ENCODE measurements at places on chromosomes 3 and 15.

GRCh38 chr3:131713416-131714123 is 210.8 kb upstream of the MRPL3 start:
- DNase-seq = no peak

DNA sequence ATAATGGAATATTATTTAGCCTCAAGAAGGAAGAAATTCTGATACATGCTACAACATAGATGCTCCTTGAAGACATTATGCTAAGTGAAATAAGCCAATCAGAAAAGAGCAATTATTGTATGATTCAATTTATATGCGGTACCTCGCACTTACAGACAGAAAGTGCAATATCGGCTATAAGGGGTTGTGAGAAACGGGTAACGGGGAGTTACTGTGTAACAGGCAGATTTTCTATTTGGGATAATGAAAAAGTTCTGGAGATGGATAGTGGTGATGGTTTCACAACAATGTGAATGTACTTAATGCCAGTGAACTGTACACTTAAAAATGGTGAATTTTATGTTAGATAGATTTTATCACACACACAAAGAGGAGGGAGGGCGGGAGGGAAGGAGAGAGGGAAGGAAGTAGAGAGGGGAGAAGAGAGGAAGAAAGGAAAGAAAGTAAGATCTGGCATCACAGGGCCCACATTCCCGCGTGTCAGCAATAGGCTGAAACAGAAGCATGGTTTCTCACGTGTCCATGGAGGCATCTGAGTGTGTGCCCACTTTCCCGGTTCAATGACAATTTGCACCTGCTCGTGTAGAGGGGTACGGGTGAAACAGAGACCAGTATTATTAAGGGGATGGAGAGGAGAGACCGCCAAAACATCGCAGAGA is 700 bp upstream of the BLM start:
- no peak for DNase-seq

DNA sequence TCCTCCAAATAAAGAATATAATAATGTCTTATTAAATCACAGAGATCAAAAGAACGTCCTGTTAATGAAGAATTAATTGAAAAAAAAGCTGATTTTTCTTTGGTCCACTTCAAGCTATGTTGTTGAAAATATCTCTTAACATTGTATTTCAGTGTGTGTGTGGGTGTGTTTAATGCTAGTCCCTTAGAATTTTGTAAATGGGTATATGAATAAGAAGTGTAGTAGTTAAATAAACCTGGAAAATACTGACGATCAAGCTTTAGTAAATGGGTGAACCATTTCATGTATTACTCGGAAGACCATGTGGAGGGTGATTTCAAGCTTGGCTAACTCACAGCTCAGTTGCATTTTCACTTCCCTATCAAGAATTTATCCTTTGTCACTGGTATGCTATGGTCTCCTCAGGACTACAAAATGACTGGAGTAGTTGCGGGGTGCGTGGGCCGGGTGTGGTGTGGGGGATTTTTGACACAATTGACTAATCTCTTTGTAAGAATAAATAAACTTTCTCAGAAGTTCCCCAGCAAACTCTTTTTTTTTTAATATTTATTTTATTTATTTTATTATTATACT is 586.4 kb downstream of the GRM7 start:
- DNase-seq = no peak

DNA sequence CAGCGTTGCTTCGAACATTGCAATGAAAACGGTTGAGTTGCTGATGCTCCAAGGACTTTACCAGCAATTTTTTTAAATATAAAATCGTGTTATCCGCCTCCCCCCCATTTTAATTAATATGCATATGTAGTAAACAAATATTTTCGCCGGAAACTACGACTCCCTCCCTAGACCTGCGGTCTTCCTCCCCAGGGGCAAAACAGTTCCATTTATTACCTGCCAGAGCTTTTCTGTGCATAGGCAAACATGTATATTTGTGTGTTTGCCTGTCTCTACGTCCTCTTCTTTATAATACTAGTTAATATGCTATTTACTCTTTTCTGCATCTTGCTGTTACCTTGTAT is 593 bp upstream of the RSL24D1 start:
- DNase-seq = no peak

DNA sequence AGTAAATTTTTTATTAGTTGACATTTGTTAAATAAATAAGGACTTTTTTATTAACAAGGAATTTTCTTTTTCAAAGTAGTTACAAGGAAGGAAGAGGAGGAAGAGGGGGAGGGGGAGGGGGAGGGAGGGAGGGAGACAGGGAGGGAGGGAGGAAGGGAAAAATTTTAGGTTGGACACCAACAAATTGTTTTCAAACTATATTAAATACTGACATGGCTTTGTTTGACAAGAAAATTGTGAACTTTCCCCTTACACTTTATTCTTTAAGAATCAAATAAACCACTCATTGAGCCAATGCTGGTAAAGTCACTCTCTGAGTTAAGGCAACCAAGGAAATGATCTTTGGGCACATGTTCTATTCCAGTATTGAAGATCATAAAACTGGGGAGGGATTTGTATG is 115.7 kb upstream of the PPP2R3A start:
- DNase-seq = no peak

- peak; percentile 84 for DNase-seq
Measured at GRCh38 chr3:126472277-126473006, 3.2 kb downstream of the ZXDC start.

DNA sequence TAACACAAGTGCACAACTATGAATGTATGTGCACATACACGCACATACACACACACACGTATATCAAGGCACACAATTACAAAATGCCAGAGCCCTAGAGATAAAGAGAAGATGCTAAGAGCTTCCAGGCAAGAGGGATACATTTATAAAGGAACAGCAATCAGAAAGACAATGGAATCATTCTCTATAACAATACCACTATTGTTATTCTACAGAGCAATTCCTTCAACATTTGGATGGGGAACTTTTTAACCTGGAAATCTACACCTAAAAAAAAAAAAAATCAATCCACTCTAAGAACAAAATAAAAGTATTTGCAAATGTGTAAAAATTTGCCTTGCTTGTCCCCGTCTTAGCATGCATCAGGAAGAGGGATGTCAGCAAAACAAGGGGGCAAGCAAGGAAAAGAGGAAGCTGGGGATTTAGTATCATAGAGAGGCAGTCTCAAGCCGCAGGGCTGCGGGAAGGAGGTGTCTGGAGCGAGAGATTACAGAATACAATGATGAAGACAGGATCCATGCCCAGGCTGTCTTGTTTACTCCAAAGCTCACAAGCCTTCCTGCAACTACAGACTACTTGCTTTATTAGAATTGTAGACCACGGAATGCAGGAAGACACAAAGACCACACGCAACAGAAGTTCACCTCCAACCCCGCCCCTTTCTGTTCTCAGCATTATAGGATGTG is 220.2 kb downstream of the NTRK3 start:
- DNase-seq = no peak

- DNase-seq = no peak
Measured at GRCh38 chr3:178465260-178466180, 70.7 kb upstream of the KCNMB2 start.

DNA sequence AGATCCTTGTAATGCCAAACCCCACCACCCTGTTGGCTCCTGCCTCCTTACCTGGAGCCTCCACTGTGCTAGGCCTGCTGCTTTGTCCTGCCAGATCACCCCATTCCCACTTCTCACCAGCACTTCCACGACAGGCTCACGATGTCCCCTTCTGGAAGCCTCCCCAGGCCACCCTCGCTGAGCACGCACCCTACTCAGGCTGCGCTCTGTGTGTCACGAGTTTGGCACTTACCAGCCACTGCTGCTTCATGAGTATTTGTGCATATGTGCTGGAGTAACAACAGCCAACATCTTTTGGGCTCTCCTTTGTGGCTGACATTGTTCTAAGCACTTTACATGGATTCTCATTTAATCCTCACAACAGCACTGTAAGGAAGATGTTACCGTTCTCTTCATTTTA is 58.1 kb downstream of the PDIA5 start:
- no peak for DNase-seq

- DNase-seq = no peak
Measured at GRCh38 chr3:100124201-100124761, 10.0 kb upstream of the FILIP1L start.

DNA sequence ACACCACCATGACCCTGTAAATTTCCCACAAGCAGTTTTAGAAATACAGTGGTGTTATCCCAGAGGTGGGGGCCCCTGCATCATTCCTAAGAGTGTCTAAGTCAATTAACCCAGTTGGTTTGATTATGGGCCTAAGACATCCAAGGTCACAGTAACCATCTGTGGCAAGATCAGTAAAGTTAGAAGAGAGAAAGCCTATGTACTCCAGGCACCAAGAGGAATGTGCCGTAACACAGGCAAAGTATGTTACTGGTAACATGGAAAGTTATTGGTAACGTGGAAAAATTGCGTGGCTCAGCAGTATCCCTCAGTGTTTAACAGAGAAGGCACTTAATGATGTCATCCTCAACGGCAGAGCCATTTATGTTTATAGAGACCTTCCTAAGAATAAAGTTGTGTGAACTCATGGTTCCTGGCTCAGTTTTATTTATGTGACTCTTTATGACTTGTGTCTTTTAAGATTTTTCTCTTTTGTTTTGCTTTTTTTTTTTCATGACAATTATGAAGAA is 144.1 kb upstream of the RASGRP1 start:
- no peak for DNase-seq

DNA sequence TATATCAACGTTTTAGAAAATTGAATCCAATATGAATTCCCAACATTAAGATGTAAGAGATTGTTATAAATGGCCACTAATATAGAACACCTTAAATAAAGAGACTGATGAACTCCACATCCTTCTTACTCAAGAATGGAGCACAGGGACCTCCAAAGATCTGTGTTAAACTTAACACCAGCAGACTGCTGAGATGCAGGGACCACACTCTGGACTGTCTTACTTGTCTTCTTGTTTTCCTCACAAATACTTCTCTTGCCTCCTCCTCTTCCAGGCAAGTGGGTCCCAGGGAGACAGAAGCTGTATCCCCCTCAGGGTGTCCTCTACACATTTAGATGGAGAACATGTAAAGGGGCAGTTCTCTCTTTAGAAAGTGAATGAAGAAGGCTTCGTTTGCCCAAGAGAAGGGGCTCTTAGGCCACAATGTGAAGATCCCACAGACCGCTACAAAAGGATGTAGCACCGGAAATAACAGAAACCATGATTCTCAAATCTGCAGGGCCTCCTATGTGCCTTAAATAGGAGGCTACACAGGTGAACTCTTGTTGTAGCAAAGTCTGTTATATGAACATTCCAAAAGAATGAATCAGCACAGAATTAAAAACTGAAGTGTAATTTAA is 52.2 kb downstream of the SATB1 start:
- DNase-seq = no peak

GRCh38 chr3:66816090-66816761 is 181.9 kb upstream of the KBTBD8 start:
- DNase-seq = peak; percentile 61

- DNase-seq = no peak
Measured at GRCh38 chr3:175571096-175571495, 712.0 kb downstream of the NAALADL2 start.

GRCh38 chr15:49848807-49849206 is 228.0 kb downstream of the DTWD1 start:
- DNase-seq = no peak

- no peak for DNase-seq
Measured at GRCh38 chr3:39133093-39133490, 20.3 kb downstream of the CSRNP1 start.

DNA sequence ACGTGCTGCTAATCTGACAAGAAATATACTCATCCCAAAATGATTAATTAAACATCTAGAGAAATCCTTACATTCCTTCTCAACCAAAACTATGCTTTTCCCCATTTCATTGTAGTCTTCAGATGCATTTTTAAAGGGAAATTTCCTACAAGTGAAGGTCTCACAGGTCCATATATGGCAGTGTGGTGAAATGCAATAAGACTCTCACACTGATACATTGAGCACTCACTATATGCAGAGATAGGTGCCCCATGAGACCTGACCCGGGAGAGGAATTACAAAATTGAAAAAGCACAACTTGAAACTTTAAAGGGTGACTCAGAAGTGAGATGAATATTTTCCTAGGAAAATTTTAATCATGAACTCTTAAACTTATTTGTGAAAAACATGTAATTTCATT is 629.2 kb upstream of the NAALADL2 start:
- DNase-seq = no peak

DNA sequence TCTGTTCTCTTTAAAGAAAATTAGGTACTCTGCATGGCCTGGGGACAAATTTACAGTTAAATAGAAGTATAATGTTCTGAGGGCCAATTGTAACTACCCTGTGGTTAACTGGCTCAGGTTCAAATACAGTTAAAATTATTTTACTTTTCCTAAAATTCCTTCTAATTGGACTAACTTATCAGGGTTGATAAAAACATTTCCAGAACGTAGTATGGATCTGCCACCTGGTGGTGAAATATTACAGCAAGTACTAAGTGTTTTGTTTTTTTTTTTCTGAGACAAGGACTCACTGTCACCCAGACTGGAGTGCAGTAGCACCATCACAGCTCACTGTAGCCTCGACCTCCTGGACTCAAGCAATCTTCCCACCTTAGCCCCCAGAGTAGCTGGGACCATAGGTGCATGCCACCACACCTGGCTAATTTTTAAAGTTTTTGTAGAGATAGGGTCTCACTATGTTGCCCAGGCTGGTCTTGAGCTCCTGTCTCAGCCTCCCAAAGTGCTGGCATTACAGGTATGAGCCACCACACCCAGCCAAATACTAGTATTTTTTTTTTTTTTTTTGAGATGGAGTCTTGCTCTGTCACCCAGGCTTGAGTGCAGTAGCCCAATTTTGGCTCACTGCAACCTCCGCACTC is 29.2 kb downstream of the NEO1 start:
- peak; percentile 48 for DNase-seq

DNA sequence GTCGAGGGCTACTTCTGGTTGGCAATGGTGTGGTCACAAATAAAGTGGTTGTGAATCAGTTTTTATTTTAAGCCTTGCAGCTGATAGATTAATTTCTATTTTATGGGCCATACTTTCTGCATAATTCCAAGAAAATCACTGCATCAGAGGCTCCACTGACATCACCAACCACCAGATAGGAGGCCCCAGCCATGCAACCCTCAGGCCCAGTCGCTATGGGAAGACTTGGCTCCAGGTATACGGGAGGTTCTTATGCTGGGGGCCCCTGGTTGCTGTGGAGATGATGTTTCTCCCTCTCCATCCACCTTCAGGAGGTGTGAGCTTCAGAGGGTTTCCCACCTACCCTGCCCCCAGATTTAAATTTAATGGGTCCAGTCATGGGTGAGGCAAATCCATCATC is 57.4 kb downstream of the ISG20 start:
- DNase-seq = no peak

DNA sequence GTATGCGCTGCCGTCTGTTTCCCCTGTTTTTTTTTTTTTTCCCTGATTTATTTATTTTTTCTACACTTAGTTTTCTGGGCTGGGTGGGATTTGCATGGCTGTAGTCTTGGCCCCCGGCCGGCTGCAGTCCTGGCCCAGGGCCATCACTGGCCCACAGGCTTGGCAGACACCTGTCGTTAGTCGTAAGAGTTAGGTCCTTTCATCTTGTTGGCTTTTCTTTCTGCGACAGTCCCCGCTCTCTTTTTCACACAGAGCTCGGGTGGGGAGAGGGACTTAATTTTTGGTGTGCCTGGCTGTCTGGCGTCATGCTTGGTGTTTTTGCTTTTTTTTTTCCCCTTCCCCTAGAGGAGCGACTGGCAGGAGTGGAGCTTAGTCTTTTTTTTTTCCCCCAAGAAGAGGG is 183.4 kb downstream of the KLF13 start:
- no peak for DNase-seq

GRCh38 chr15:83697716-83698115 is 43.8 kb downstream of the ADAMTSL3 start:
- DNase-seq = no peak
